ENCODE measurements at places on chromosomes 2 and 18.

GRCh38 chr2:237689336-237690131 lies 62.1 kb downstream of the LRRFIP1 start:
- DNase-seq = no peak

DNA sequence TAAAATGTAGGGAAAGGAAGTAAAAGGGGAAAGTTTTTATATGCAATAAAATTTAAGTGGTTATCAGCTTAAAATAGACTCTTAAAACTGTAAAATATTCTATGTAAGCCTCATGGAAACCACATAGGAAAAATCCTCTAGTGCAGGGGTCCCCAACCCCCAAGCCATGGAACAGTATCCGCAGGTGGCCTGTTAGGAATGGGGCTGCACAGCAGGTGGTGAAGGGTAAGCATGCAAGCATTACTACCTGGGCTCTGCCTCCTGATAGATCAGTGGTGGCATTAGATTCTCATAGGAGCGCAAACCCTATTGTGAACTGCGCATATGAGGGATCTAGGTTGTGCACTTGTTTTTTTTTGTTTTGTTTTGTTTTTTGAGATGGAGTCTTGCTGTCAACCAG lies 1409.3 kb upstream of the CDH2 start:
- no peak for DNase-seq

GRCh38 chr18:7158216-7158615 lies 40.6 kb upstream of the LAMA1 start:
- no peak for DNase-seq

DNA sequence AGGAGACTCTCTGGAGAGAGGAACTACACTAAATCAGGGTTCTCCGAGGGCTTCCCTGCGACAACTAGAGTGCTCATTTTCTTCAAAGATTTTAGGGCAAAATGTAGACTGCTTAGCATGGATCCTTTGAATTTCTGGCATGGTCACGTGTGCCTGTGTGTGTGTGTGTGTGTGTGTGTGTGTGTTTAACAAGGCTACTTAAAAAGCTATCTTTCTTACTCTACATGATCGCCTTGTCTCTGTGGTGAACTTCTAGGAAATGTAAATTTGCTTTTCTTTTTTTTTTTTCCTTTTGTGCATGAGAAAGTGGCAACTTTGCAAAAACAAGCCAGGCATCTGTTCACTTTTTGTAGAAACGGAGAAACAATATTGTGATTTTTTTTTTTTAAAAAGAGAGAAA lies 43.9 kb downstream of the SOX11 start:
- DNase-seq = no peak

GRCh38 chr18:50466634-50467033 lies 91.8 kb downstream of the SKA1 start:
- DNase-seq = no peak
